ENCODE measurements at places on chromosomes 5 and 9. TPM values are rescaled to one million over a fixed set of nuclear protein-coding genes. Genes with fewer than 3 reads are reported as not detected.

- no peak for DNase-seq
Observed at GRCh38 chr5:2283481-2284045, 400.8 kb upstream of the IRX4 start.

GRCh38 chr5:8019719-8020218 is 150.8 kb downstream of the MTRR start:
- DNase-seq = no peak

DNA sequence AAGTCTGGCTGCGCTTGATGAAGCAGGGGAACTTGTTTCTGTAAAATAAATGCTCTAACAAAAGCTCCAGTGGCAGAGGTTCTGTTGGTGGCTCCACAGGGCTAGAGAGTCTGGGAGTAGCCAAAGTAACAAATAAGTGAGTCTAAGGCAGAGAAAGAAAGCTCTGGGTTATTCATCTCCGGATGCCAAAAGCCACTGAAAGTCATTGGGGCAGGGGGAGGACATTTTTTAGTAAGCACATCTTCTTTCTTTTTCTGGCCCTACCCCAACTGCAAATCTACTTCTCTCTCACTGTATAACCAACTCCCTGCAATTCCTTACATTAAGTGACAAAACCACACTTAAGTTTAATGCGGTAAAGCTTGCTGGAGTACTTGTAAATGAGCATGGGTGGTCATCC is 141.6 kb downstream of the INSYN2B start:
- DNase-seq = no peak

- DNase-seq = no peak
Observed at GRCh38 chr9:89372979-89373378, 54.7 kb downstream of the SECISBP2 start.

DNA sequence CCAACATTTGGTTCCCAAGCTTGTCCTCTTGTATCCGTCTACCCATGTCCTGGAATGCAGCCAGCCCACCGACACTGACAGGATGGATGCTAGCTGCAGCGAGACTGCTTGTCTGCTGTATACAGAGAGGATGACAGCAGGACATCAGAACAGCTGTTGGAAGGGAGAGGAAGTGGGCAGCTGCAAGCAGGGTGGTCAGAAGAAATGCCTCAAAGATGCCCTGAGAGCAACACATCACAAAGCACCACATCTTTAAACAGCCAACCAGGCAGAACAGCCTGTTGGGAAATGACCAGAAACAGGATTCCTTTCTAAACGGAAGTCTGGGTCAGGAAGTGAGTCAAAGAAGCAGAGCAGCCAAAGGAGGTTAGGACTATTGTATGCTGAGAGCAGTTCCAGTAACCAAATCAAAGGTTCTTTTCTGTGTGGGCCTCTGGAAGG is 219.1 kb downstream of the NDUFS4 start:
- peak; percentile 98 for DNase-seq

DNA sequence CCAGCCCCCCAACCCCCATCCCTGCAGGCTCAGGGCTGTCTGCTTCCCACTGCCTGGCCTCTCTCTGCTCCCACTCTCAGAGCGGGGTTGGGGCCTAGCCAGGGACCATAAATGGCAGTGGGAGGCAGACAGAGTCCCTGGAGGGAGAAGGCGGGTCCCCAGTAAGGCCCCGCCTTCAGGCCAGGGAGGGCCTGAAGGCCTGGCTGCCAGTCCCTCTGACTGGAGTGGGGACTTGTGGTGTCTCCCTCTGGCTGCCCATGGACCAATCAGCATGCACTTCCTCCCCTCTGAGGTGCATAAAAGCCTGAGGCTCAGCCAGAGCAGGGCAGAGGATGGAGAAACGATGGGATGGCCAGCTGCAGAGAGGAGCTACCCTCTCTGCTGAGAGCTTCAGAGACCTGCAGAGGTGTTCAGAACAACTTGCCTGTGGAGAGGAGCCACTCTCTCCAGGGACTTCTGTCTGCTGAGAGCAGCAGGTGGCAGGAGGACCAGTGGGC is 2.7 kb upstream of the BTNL9 start:
- DNase-seq = no peak

GRCh38 chr5:96335873-96336272 is 97.2 kb downstream of the PCSK1 start:
- DNase-seq = no peak

- no peak for DNase-seq
Observed at GRCh38 chr5:100519075-100519474, 16.1 kb upstream of the FAM174A start.

- no peak for DNase-seq
Observed at GRCh38 chr9:87535817-87536539, 38.3 kb downstream of the DAPK1 start.

Gene ANKRD34B
- not detected for total RNA-seq

Gene GPRIN1
- total RNA-seq = 16.2 TPM

Gene MCTP1
- total RNA-seq = 16.6 TPM

Gene SPINK4
- total RNA-seq = not detected

All from LHCN-M2 (cell line).